ENCODE measurements at places on chromosomes 12 and 14.

DNA sequence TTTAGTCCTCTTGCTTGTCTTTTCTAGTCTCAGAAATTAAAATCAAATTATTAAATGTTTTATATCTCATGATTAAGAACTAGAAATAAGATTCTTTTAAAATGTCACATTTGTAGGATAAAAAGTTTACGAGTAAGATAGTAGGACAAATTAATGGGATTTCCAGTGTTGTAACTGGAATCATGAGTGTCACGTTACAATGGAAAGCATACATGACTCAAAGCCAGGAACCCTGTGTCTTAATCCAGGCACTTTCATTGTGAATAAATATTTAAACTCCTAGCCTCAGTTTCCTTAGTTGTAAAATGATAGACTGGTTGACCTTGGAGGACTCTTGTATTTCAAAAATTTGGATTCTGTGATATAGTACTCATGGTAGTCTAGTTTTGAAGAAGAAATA is 84.9 kb downstream of the MIA2 start:
- no peak for DNase-seq

DNA sequence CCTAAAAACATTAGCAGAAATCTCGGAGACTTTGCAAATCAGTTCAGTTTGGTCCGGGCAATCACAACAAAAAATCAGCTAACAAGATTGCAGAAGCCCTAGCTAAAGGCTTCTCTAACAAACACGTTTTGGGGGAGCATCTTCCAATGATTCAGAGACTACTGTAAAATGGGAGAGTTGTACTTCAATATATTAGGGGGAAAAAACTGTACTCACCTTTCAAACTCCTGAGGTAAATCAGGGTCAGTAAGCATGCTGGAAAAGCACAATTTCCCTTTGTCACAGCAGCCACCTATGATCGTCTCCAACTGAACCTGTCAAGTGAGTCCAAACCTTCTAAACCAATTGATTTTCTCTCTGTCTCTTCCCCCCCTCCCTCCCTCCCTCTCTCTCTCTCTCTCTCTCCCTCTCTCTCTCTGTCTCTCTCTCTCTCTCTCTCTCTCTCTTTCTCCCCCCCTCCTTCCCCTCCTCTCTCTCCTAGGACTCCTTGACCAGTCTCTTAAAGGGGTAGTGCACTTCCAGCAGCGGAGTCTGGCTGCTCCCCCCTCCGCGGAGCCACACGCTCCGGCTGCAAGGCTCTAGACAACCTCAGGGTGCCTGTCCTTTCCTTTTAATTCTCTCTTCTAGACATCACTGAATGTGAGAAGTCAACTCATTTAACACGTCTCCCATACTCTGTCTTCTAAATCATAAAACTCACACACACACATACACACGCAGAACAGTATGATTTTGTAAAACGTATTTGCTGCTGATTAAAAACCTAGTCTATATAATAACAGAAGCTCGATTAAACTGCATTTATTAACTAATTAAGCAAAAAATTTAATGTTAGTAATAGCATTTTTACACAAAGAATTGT is at the start of gene SOX5:
TSS of gene SOX5 (minus strand) at position 323 of the 862 bp plus-strand sequence. CDS start at position 254, 69 bp downstream.
- DNase-seq, result peak; percentile 86

DNA sequence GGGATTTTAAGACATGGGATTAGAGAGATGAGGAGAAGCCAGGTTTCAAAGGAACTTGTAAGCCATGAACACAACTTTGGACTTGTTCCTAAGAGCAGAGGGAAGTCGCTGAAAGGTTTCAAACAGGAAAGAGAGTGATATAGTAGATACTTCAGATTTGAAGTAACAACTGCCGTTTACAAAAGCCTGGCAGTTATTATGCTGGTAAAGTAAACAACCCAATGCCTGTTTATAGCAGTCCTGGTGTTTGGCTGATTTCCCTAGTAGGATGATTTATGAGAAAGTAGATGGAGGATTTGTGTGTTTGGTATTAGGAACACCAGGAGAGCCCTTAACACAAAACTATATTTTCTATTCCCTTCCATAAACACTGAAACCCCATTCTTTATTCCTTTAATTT is 285.7 kb downstream of the RMST start:
- DNase-seq, result no peak

GRCh38 chr14:92665661-92666110 is 82.7 kb downstream of the LGMN start:
- DNase-seq, result no peak

Measured in eye (tissue), 1 donor.